NCI-H2081 treated with DMSO at 0.1 percent for 48 hours (cell line): ENCODE measurements at places on chromosomes 1 and 21.

- no peak for DNase-seq
Measured at GRCh38 chr1:52288286-52288685, 77.7 kb downstream of the CC2D1B start.

DNA sequence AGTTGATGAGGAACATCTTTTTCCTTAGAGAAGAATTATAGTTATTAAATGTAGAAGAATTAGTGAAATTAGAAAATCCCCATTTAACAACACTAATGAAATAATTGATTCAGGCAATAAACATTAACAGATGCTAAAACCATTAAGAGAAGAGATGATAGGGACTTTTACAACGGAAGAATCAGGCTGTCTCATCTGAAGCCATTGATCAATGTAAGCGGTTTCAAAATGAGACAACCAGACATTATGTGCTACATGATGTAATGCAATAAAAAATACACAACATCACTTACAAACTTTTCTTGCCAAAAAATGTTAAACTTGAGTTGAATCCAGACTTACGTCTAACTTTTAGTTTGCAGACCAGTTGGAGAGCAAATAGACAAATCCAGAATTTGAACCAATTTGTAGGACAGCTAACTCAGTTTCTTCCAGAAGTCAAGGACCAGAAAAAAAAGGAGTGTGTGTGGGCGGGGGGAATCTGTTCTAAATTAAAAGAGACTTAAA, 165.4 kb upstream of the DPT start:
- no peak for DNase-seq

DNA sequence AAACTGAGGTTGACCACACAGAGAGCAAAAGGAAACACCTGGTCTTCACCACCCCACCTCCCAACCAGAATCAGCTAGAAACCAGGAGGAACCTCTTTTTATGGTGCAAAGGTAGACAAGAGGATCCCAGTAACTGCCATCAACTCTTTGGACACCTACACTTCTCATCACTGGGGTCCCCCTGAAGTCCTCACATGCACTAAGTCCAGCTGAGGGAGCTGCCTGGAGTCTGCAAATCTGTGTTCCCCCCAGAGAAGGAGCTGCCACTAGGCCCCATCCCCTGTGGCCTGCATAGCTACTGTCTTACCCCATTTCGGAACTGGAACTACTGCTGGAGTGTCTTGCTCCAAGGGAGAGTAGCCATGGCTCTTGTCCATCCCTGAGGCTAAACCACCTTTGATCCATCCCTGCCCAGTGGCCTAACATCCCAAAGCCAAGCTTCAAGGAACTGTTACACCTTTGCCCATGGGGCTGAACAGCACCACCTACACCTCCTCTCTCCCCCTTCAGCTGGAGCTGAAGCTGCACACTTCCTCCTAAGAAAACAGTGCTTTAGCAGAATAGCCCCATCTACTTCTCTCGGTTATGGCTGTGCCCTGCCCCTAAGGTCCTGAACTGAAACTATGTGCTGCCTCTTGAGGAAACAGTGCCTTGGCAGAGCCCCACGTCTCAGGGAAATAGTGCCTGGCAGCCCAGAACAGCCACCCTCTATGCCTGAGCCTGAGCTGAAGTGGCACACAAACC, 85.4 kb upstream of the CD53 start:
- no peak for DNase-seq

DNA sequence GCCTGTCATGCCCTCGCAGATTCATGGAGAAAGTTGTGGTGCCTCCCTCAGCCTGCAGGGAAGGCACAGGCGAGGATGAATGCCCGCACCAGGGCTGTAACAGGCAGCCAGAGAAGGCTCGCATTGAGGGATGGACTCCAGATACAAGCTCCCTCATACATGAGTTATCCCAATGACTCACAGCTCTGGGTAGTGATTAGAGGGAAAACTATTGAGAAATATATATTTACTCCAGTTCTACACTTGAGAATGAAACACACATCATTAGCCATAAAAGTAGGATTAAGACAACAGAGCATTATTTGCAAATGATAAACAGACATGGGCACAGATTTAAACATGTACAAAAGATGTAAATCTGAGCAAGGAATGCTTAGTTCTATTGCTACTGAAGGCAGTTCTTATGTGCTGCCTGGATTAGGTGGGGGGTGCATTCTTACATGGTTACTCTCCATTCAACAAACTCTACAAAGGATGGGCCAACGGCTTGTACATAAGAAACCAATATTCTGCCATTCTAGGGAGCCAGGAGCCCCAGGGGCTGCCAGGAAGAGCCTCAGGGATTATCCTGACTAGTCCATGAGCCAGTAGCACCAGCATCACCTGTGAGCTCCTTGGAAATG, 97.9 kb downstream of the CSMD2 start:
- DNase-seq, result no peak

GRCh38 chr1:220711056-220711809, 21.1 kb downstream of the C1orf115 start:
- DNase-seq, result no peak

GRCh38 chr1:177287994-177288393, 117.2 kb downstream of the BRINP2 start:
- no peak for DNase-seq

GRCh38 chr21:22955559-22955958, 1957.3 kb downstream of the NCAM2 start:
- DNase-seq, result no peak

DNA sequence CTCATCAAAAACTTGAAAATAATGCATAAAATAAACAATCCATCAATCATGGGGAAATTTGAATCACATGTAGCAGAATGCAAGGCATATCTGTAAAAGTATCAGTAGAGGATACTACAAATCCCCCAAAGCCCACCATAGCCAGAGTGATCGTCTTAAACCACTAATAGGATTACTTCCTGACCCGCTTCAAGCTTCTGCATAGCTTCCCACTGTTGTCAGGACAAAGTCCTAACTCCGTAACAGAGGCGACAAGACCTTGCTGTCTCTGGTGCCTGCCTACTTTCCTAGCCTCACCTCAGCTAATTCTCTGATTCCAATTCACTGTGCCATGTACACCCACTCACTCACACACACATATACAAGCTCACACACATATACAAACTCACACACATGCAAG, 161.2 kb upstream of the NFIA start:
- no peak for DNase-seq

- no peak for DNase-seq
Measured at GRCh38 chr1:232307296-232308017, 322.5 kb downstream of the SIPA1L2 start.

DNA sequence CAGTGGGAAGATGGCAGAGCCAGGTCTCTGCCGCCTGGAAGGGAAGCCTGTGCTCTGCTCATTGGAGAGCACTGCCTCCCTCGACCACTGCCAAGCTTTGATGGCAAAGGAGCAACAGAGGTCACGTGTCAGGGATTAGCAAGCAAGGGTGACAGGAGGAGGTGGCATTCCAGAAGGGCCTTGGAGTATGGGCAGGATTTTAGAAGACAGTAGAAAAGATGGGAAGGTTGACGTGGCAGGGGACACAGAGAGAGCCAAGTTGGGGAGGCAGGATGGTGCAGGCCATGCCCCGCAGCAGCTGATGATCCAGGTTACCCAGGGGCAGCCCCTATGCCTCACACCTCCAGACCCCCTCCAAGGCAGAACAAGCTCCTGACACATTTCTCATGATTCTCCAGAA, 21.9 kb upstream of the LBR start:
- no peak for DNase-seq
